Caudate nucleus (tissue), 63 donors: ENCODE measurements at places on chromosomes 11 and 22.

DNA sequence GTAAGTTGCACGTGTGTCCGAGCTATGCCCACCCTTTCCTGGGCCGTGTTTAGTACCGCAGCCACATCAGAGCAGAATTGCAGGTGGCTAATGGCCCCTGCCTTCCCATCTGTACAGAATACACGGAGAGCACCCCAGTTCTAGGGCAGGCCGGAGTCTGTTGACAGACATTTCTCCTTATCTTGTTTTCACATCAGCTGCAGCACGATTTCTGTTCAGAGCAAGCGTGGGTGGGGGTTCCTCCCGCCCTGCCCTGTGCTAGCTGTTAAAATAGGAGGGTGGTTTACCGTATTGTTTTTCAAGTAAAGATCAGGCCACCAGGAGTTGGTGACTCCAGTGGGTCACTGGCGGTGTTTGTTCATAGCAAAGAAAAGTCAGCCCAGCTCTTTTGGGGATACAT is 41.1 kb downstream of the UBASH3B start:
- no peak for DNase-seq

- no peak for DNase-seq
Observed at GRCh38 chr11:17864478-17864941, 129.9 kb downstream of the KCNC1 start.

GRCh38 chr11:46522682-46523281 is 71.0 kb downstream of the AMBRA1 start:
- DNase-seq = no peak

GRCh38 chr11:17637901-17638300 is 81.5 kb upstream of the MYOD1 start:
- no peak for DNase-seq

DNA sequence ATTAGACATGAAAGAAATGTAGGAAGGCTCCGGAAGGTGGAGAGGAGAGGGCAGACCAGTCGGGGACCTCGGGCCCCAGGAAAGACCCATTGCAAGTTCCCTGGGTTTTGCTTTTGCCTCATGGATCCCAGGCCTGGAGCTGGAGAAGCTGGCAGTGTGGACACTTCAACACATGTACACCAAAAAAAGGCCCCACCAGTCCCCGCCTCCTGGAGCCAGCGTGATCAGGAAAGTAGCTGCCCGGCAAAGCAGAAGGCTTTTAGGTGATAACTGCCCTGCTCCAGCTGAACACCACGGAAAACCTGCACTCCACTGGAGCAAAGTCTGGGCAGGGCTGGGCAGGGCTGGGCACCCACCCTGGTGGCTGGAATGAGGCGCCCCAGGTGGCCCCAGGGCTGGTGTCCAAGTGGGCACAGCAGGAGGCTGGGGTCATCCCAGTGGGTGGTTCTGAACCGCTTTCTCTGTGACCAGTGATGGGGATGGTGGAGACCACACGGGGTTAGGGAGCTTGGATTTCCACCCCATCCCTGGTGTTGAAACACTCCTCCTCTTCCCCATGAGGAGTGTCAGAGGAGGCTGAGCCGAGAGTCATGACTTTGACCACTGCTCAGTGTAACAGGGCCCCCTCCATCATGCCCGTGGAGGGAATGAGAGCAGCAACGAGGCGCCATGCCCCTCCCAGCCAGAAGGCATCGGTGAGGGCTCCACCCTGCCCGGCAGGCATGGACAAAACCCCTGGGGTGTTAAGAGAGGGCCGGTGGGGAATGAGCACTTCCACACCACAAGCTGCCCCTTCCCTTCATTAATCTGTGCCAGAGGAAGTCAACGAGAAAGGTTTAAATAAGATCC is 16.9 kb upstream of the MUC5AC start:
- no peak for DNase-seq

DNA sequence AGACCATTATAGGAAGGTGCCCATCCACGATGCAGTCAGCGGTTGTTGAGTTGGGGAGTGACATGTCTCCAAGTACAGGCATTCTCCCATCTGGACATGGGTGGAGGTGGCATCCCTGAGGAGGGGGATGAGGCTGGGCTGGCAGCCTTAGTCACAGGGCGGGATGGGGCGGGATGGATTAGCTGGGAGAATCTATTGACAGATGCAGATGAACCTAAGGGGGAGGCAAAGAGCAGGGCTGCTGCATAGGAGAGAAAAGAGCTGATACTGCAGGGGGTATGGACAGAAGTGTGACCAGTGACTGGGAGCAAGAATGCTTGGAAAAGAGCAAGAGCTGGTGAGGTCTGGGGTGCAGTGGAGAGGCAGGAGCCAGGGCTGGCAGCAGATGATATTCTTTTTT is 42.7 kb downstream of the SCN3B start:
- DNase-seq = no peak

- no peak for DNase-seq
Observed at GRCh38 chr11:62459080-62459479, 40.2 kb downstream of the SCGB1A1 start.

- DNase-seq = no peak
Observed at GRCh38 chr11:14021738-14022137, 59.2 kb downstream of the SPON1 start.

GRCh38 chr11:111515591-111515990 is 1.0 kb downstream of the HOATZ start:
- DNase-seq = no peak

- DNase-seq = no peak
Observed at GRCh38 chr11:45502226-45502545, 163.2 kb downstream of the CHST1 start.

DNA sequence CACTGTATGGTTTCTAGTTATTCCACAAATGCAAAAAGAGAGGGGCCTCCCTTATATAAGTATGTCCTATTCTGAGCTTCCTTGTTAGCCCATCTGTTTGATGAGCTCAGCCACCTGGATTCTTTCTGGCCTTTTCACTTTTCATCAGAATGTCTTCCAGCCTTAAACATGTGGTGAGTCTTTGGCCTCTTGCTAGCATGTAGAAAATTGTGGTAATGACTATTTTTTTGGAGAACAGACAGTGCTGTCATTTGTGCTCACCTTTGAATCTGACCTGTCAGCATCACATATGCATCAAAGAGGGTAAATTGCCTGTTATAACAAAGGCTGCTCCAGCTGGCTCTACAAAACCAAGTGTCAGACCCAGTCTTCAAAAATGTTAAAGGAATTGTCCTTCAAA is 558.7 kb downstream of the RAB38 start:
- no peak for DNase-seq

- DNase-seq = peak; percentile 47
Observed at GRCh38 chr22:19970479-19971275, 29.1 kb upstream of the TXNRD2 start.

DNA sequence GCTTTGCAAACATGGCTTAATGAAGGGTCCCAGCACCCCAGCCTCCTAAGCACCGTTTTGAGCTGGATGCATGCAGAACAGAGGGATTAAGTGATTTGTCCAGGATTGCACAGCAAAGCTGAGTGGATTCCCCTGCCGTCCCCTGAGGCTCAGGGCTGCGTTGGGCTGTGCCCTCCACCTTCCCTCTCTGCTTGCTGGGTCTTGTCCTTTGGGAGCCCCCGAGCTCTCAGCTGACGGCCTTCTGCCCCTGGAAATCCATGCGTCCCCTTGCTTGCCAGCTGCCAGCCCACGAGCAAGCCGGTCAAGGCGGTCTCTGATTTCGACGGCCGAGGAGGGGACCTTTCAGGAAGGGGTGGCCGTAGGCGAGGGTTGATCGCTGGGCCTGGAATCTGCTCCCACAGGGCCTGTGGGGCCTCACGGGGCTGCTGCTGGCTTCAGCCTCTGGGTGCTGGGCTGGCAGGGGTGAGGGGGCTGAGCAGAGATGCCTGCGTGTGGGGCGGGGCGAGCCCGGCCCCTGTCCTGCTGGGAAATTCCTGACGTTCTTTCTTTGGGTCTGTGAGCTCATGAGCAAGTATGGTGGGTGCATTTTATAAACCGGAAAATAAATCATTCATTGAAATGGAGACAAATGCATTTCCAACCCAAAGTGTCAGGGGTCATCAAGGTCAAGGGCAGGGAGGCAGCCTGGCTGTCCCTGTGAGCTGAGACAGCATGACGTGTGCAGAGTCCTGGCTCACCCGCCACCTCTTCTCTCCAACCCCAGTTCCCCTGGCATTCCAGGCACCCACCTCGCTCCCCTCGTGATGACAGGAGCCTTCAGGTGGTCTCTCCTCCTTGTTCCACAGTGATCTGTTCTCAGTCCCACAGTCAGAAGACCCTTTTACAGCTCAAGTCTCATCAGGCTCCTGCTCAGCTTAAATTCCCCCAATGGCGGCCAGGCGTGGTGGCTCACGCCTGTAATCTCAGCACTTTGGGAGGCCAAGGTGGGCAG is 28.1 kb downstream of the FGF4 start:
- no peak for DNase-seq

GRCh38 chr11:7154881-7155361 is 66.1 kb downstream of the RBMXL2 start:
- no peak for DNase-seq

GRCh38 chr22:17269224-17269606 is 50.0 kb upstream of the ADA2 start:
- DNase-seq = no peak

DNA sequence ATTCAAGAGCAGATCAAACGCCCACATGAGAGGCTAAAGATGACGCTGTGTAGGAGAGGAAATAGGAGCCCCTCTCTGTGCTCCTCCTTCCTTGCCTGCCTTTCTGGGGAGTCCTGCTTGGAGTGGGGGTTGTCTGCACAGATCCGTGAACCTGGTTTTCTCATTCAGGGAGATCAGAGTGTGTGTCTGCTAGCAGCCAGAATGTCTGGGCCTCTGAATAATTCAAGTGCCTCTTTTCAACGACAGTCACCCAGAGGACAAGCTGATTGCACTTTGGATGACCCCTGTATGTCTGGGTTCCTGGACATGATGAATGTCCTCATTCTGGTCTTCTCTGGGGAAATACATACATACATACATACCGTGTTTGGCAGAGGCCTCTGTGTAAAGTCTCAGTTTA is 592.5 kb upstream of the B3GAT1 start:
- DNase-seq = no peak

DNA sequence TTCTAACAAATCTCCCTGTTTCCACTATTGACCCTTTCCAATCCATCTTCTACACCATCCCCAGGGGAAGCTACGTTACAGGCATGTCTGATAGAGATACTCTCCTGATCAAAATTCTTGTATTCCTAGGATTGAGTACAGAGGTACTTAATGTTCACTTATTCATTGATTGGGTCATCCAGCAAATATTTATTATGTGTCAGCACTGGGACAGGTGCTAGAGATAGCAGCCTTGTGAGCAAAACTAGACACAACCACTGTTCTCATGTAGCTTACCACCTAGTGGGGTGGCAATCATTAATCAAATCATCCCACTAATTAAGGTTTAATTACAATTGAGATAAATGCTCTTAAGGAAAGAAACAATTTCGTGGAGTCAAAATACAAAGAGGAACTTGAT is 9.4 kb upstream of the RTCB start:
- no peak for DNase-seq

DNA sequence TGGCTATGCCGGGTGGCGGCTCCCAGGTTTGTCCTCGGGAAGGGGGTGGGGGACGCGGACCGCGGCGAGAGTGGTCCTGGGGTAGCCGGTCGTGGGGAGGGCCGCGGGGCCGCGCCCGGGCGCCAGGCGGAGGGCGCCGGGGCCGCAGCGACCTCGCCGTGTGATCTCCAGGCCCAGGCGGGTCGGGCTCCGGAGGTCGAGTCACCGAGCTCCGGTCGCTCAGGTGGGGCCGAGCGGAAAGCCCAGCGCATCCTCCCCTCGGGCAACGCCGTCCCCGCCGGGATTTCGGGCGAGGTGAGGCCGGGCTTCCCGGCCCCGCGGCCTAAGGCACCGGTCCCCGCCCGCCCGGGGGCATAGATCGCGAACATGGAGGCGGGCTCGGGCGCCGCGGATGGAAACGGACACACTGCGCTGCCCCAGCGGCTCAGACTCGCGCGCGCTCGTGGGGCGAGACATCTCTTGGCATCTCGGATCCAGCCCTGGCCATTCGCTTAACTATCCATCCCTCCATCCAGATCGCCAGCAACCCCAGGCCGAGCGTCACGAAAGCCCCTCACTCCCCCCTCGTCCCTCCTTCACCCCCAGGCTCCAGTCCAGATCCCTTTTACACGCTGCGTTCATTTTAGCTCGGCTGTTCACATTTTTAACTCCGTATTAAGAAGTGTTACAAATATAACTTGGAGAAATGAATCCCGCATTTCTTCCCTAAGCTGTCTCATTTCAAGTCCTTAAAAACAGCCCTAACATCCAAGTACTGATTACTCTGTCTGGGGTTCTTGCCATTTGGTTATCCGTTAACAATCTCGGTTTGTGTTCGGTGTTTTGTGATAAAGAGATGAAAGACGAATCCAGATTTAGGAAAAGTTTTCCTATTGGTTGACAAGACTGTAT is 460 bp downstream of the ZC3H12C start:
- DNase-seq = peak; percentile 54
